Stimulated activated naive CD4-positive, alpha-beta T cell (primary cell): ENCODE measurements at places on chromosomes 7 and 10.

DNA sequence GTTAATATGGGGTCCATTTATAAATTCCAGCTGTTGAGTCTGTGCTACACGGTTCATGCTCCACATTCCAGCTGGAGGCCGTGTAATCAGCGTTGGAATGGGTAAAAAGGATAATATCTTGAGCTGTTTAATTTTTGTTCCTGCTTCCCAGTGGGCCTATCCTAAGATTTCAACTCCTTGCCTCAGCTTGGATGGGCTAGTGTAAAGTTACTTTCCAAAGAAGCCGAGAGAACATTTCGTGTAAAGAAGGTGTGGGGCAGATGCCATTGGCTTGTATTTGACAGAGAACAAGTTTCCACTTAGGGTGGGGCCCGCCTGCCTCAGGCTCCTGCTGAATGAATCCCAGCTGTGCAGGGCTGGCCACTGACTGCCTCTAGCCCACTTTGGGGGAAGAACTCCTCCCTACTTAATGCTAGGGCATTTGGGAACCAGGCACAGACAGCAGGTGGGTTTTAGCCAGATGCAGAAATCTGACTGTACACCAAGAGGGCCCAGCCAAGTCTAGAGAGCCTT lies 125.9 kb upstream of the LYZL2 start:
- DNase-seq, result no peak

GRCh38 chr7:29400437-29400836 lies 163.2 kb upstream of the PRR15 start:
- no peak for DNase-seq

DNA sequence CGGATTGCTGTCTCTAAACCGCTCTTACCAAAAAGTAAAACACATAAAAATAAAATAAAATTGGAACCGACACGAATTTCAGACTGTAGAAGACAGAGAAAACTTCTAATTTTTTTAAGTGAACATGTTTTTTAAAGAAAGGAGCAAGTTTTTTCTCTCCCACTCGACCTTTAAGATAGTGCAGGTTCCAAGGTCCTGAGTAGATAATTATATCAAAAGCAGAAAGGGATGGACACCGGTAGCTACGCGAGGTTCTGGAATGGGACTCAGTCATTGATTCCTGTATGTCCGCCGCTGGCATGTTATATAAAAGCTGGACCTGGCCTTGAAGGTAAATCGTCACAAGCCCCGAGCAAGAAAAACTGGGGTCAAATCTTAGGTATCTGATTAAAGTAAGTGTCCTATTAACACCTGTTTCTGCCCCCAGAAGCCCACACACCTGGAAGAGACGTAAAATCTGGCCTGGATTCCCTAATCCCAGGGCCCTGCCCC lies 462 bp upstream of the CISD1 start:
- DNase-seq, result no peak

GRCh38 chr10:43816351-43817321 lies 168.0 kb upstream of the ZNF32 start:
- peak; percentile 63 for DNase-seq

- peak; percentile 29 for DNase-seq
Observed at GRCh38 chr10:86401588-86402282, 35.1 kb upstream of the GRID1 start.

- DNase-seq, result no peak
Observed at GRCh38 chr10:29977171-29977570, 82.2 kb downstream of the JCAD start.

GRCh38 chr10:112552593-112553110 lies 105.6 kb downstream of the VTI1A start:
- DNase-seq, result no peak

DNA sequence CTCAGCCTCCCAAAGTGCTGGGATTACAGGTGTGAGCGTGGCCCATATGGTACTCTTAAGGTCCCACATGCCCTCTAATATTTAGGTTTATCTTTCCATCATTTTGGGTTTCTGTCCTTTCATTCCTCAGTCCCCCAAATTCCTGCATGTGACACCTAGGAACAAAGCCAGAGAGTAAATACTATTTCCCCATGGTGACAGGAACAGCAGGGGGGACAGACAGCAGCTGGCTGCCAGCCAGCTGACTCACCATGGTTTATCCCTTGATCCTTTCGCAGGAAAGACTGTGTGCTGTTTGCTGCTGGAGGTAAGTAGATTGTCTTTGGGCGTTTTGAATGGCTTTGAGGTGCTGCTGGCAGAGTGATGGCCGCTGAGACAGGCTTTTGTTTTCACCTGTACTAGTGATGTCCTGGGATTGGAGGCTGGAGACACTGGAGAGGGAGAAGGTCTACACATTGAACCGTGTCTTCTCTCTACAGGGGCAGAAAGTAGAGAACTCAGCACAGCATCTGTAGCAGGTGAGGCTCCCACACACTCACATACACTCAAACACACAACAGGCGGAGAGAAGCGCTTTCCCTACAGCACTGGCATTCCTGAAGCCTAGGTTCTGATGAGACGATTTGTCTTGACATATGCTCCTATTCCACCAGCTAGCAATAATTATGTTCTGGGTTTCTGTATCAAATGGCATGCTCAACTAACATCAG lies 83.7 kb upstream of the EFCAB10 start:
- no peak for DNase-seq

DNA sequence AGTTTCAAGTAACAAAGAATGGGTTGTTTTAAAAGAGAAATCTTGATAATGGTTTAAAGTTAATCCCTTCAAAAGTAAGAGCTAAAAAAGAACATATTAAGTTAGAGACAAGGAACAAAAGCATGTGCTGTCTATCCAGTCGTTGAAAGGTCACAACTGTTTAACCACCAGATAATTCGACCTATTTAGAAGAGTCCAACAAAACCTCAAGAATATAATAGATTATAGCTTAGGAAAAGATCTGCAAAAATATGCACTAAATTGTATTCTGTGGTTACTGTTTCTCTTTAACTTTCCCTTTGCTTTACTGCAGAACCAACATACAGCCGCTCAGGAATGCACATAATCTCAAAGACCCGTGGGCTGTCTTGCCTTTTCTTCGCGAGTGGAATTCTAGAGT lies 74.9 kb downstream of the PCGF5 start:
- no peak for DNase-seq

DNA sequence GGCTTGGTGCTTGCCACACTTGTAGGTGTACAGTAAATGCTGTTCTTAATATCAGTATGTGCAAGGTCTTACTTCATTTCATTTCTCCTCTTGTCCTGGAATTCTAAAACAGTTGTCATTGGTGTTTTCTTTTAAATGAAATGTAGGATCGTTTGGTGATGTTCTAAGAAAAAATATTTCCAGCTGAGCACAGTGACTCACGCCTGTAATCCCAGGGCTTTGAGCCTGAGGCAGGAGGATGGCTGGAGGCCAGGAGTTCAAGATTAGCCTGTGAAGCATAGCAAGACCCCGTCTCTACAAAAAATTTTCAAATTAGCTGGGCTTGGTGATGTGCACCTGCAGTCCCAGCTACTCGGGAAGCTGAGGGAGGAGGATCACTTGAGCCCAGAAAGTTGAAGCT lies 32.6 kb upstream of the ELN start:
- DNase-seq, result no peak

GRCh38 chr10:11949152-11949551 lies 93.5 kb downstream of the UPF2 start:
- no peak for DNase-seq

DNA sequence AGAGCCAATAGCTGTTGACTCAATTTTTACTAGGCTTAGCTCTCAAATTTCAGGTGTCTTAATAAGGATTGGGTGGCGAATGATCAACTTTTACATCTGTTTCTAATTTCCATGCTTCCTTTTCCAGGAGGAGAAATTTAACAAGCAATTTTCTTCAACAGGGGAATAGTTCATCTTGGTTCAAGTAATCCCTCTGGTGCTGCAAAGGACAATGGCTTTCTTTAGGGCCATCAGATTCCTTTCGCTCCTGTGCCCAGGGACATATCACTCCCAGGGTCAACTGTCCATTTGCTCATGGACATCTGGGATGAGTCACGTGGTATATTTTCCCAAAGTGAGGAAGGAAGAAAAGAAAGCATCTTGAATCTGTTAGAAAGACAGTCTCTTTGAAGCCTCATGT lies 313.3 kb downstream of the FRMD4A start:
- no peak for DNase-seq

GRCh38 chr10:104337521-104337984 lies 712 bp downstream of the ITPRIP start:
- no peak for DNase-seq

DNA sequence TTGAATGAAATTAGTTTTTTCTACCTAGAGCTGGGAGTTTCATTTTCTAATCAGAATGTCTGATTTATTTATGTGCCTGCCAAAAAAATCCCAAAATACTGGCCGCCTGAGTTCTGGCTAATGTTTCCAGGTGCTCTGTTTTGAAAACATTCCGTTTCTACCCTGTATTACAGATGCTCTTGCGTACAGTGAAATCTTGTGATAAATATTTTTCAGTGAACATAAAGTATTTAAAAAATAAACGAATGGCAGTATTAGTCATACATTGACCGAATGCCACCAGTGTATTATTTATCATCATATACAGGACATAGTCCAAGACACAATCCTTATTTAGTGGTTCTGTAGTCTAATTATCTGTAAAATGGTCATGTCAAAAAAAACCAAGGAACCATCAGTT lies 102.8 kb downstream of the KAT6B start:
- no peak for DNase-seq

DNA sequence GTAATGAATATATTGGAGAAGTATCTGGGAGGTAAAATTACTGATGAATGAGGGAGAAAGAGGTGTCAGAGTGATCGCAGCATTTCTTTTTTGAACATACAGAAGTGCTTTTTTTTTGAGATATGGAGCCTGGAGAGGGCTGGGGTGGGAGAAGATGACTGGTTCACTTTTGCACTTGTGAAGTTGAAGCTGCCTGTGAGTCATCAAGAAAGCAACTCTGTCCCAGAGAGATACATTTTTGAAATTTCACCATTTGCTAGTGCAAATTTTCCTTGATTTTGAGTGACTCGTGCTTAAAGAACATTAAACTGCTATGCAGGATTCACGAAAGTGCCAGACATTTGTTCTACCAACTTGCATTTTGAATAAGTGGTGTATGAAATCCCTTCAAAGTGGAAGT lies 81.8 kb downstream of the ADRA2A start:
- DNase-seq, result no peak

DNA sequence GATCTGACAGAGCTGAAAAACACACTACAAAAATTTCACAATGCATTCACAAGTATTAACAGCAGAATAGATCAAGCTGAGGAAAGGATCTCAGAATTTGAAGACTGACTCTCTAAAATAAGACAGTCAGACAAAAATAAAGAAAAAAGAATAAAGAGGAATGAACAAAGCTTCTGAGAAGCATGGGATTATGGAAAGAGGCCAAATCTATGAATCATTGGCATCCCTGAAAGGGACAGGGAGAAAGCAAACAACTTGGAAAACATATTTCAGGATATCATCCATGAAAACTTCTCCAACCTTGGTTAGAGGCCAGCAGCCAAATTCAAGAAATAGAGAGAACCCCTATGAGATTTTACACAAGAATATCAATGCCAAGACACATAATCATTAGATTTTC lies 804.8 kb upstream of the IGFBP3 start:
- no peak for DNase-seq

DNA sequence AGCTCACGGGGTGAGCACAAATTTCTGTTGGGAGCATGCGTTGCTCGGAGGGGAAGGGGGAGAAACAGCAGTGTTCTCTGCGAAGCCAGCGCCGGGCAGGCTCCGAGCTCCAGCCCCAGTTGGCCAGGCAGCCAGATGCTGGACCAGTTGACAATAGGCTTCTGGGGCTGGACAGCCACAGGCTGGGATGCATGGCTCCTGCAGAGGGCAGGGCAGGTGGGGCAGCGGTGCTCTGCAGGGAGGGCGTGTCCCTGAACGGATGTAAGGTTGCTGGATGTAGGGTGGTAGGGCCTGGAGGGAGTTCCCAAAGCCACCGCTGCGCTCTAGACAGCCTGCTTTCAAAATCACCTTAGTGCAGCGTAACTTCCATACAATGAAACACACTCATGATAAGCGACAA lies 574.9 kb downstream of the GLRX3 start:
- DNase-seq, result no peak

- no peak for DNase-seq
Observed at GRCh38 chr10:125824736-125825135, 1.4 kb downstream of the BCCIP start.

DNA sequence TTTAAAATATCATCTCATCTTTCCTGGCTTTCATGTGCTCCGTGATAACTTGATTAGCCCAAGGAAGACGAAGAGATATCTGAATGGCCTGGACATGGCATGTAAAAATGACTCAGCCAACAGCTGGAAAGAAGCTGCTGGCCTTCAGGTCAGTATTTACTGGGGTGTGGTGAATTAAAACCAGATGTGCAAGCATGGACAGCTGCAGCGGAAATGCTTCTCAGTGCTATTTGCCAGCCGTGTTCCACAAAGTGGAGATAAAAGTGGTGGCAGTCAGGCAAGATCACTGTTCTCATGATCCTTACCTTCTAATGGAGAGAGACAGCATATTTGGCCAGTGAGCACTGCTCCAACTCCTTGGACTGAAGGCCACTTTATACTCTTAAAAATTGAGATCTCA lies 203.1 kb upstream of the VSTM2A start:
- no peak for DNase-seq

- DNase-seq, result no peak
Observed at GRCh38 chr10:106504536-106504935, 660.0 kb downstream of the SORCS1 start.
